Renal cortical epithelial cell (primary cell): ENCODE measurements at places on chromosomes 4 and X. TPM values are rescaled to one million over a fixed set of nuclear protein-coding genes. Genes with fewer than 3 reads are reported as not detected.

The IL2 gene
- not detected in 2 replicates for total RNA-seq

The RBMXL3 gene
- total RNA-seq: not detected in 2 replicates

The SLC10A6 gene
- 0.10 TPM in 1 of 2 replicates, not detected in the other for total RNA-seq

The ZXDA gene
- total RNA-seq: 8.2 and 8.5 TPM in 2 replicates

The GLRA3 gene
- not detected in 2 replicates for total RNA-seq

The CCDC110 gene
- 0.87 and 4.4 TPM in 2 replicates for total RNA-seq

The STPG2 gene
- total RNA-seq: 0.75 and 0.87 TPM in 2 replicates

The SSX4 gene
- total RNA-seq: not detected in 2 replicates

The DNAJB14 gene
- 44.5 and 51.8 TPM in 2 replicates for total RNA-seq

The SLC2A9 gene
- 30.4 and 37.8 TPM in 2 replicates for total RNA-seq

The HHIP gene
- total RNA-seq: 0.15 and 0.17 TPM in 2 replicates

The ASB9 gene
- total RNA-seq: 3.0 and 4.0 TPM in 2 replicates

The FOXR2 gene
- total RNA-seq: not detected in 2 replicates

The DOK7 gene
- 10.7 and 24.7 TPM in 2 replicates for total RNA-seq

The NAP1L3 gene
- total RNA-seq: 1.2 and 3.1 TPM in 2 replicates

The NALF2 gene
- total RNA-seq: 0.69 and 0.89 TPM in 2 replicates

The TMPRSS11F gene
- total RNA-seq: not detected in 2 replicates

The UGT8 gene
- 17.2 and 47.0 TPM in 2 replicates for total RNA-seq

The ATG4A gene
- 18.2 and 22.1 TPM in 2 replicates for total RNA-seq

The AFP gene
- total RNA-seq: 0.75 and 1.2 TPM in 2 replicates

The ARHGEF6 gene
- 1.4 and 6.9 TPM in 2 replicates for total RNA-seq

The PPP1R2C gene
- total RNA-seq: not detected in 2 replicates
